ENCODE measurements at places on chromosomes 13 and 19. TPM values are rescaled to one million over a fixed set of nuclear protein-coding genes. Genes with fewer than 3 reads are reported as not detected.

Gene CABP5
- not detected for total RNA-seq

Gene PEPD
- total RNA-seq, result 117 TPM

Gene BCL3
- 31.6 TPM for total RNA-seq

Gene MLLT1
- 25.2 TPM for total RNA-seq

Gene OR10H1
- not detected for total RNA-seq

Gene NTF4
- 0.65 TPM for total RNA-seq

Gene HCN2
- 50.9 TPM for total RNA-seq

Gene ZNF808
- total RNA-seq, result not detected

Gene VSTM2B
- not detected for total RNA-seq

Gene TYK2
- total RNA-seq, result 25.9 TPM

Gene SUCLA2
- total RNA-seq, result 24.7 TPM

Gene RCBTB2
- 1.3 TPM for total RNA-seq

Gene COX7A1
- not detected for total RNA-seq

Gene ZFR2
- total RNA-seq, result not detected

Gene ATP4A
- total RNA-seq, result not detected

Gene CEACAM20
- total RNA-seq, result not detected

Gene ACP7
- total RNA-seq, result 0.23 TPM

Gene KLK15
- total RNA-seq, result not detected

Gene REEP6
- total RNA-seq, result 5.0 TPM

Gene ERICH6B
- not detected for total RNA-seq

Gene SHANK1
- total RNA-seq, result 0.17 TPM

Gene CACNG6
- total RNA-seq, result 12.1 TPM

Gene OSCAR
- total RNA-seq, result 0.35 TPM

Gene GAPDHS
- total RNA-seq, result not detected

Gene IZUMO2
- not detected for total RNA-seq
